ENCODE measurements at places on chromosomes 1 and 21. TPM values are rescaled to one million over a fixed set of nuclear protein-coding genes. Genes with fewer than 3 reads are reported as not detected.

DNA sequence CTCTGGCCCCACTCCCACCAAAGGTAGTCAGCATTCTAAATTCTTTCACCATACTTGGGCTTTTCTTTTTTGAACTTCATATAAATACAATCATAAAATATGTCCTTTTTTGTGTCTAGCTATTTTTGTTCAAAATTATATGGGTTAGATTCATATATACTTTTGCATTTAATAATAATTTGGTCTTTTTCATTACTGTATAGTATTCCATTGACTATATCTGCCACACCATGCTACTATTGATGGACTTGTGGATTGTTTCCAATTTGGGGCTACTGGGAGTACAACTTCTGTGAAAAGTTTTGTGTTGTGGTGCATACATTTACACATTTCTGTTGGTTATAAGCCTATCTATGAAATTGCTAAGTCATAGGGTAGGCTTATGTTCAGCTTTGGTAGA, 85.7 kb downstream of the GLUL start:
- no peak for DNase-seq

DNA sequence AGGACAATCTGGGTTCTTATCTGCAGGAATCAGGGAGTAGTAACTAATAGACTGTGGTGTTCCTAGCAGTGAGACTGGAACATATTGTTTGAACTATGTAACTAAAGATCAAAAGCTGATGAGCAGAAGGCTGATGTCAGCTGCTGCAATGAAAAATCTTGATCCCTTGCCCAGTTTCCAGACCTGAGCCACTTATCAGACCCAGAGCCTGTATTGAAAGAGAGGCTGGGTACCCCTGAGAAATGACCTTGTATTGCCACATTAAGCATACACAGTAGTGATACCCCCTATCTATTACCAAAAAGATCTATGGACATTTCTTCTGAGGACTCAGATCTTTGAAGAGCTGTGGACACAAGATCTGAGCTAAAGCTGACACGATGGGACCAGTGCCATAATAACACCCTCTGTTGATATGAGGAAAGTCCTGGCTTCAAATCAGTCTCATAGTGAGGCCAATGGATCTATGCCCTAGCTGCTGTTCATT, 178.0 kb upstream of the GALNT2 start:
- DNase-seq, result no peak

DNA sequence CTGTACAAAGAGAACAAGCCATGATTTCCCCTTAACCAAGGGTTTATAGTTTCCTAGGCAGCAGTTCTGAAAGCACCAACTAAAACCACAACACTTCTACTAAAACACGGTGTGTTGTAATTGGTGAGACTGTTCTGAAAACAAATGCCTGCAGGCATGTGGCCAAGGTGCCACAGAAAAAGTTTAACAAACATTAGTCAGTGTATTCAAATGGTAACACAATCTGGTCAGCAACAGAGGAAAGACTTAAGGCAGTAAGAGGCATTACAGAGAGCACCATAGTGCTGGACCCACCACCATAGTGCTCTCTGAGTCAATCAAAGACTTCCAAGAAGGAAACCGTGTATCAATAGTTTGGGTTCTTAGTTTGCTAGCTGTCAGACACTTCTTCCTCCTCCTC, 16.7 kb downstream of the SNIP1 start:
- no peak for DNase-seq

- DNase-seq, result no peak
Measured at GRCh38 chr1:91821126-91821868, 64.7 kb downstream of the TGFBR3 start.

DNA sequence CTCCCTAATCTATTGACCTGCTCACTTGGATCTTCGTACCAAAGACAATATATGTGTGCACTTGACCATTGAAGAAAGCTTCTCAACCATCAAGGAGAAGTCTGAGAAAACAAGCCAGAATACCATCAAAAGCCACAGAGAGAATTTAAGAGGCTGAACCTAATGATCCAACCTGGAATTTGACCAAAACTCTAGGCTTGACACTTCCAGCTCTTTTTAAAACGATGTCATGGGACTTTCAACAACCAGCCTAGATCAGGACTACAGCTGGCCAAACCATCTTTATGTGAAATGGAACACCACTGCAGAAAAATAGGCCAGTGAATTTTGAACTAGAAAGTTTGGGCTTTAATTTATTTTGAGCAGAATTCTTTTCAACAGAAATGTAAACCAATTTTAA, 444.4 kb downstream of the LTN1 start:
- DNase-seq, result no peak

GRCh38 chr1:182614796-182615454, 10.7 kb upstream of the RGS16 start:
- peak; percentile 93 for DNase-seq

DNA sequence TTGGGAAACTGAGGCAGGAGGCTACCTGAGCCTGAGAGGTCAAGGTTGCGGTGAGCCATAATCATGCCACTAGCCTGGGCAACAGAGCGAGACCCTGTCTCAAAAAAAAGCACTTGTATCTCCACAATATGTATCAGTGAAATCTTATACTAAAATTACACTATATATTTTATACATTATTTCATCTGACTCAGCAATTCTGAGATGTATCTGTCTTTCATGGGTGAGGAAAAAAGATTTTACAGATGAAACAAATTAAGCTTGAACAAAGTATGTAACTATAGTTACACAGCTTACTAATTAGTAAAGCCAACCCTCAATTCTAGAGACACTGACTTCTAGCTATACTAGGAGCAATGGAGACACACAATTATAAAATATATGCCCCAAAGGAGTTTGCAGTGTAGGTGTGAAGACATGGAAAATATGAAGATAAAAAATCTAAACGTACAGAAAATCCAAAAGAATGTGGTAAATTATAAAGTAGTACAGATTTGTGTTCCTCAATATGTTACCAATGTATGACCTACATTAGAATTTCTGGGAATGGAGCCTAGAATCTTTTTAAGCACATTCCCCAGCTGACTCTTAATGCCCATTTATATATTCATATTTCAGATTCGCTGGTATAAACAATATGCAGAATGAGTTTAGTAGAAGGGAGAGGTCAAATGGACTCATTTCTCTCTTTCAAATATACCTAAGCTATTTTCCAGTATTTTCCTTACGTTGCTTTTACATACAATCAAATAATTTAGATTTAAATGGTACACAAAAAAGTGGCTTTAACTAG, 14.6 kb downstream of the GTF2B start:
- no peak for DNase-seq

DNA sequence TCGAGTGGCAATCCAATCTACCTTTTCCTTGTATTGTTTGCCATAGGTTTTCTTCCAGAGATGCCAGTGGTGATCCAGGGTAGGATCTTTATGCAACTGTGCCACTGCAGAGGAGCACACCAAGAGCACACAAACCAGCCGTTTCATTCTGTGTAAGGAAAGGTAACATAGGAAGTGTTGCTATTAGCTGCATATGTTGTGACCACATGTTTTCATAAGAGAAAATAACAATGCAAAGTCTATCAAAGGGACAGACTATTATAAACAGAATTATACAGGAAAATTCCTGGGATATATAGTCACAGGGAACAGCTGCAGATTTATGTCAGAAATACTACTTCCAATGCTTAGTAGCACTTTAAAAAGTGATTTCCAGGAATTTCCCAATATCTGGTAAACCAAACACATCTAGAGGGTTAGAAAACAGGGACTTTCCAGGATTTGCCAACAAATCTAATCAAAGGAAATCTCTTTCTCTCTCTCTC, 919 bp downstream of the CTSS start:
- DNase-seq, result no peak

GRCh38 chr1:216184126-216184680, 239.0 kb downstream of the USH2A start:
- DNase-seq, result no peak

DNA sequence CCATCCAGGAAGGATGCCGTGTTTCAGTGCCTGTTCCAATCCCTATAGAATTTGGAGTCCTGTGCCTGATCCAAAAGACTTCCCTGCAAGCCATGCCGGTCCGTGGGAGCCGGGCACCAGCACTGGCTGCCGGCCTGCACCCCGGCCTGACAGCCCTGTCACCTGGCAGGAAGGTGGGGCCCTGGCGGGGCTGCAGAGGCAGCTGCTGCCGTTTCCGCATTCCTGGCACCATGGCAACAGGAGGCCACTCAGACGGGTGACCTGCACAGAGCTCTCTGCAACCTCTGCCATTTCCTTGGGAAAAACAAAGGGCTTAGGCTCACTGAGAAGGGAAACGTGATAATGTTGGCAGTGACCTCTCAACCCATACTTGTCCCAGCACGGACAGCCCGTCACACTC, 63.2 kb upstream of the TMEM51 start:
- peak; percentile 97 for DNase-seq

DNA sequence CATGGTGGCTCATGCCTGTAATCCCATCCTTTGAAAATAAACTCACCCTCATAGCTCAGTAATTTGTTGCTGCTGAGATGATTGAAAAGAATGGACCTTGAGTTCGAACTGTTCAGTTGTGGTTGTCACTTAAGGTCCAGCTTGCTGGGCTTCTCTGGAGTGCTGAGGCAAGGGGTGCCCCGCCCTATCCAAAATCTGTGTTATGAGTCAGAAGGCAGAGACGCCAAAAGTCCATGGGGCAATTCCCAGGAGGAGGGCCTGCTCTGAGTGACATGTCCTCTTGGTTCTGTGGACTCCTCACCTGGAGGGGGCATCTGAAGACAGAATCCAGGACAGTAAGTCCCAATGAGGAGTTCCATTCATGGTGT, 64.8 kb downstream of the MYOM3 start:
- no peak for DNase-seq

CD1C gene
- total RNA-seq, result not detected

KRTAP7-1 gene
- not detected for total RNA-seq

KRTAP19-1 gene
- not detected for total RNA-seq

TMEM52 gene
- total RNA-seq, result not detected

B3GALT2 gene
- 0.67 TPM for total RNA-seq

POU3F1 gene
- total RNA-seq, result not detected

SRRM1 gene
- 89.6 TPM for total RNA-seq
